GM12891 (cell line): ENCODE measurements at places on chromosomes 12 and 14.

GRCh38 chr12:60100160-60100559 lies 504.3 kb downstream of the SLC16A7 start:
- DNase-seq: no peak

- DNase-seq: peak; percentile 51
Measured at GRCh38 chr12:54175200-54175963, 13.4 kb downstream of the SMUG1 start.

DNA sequence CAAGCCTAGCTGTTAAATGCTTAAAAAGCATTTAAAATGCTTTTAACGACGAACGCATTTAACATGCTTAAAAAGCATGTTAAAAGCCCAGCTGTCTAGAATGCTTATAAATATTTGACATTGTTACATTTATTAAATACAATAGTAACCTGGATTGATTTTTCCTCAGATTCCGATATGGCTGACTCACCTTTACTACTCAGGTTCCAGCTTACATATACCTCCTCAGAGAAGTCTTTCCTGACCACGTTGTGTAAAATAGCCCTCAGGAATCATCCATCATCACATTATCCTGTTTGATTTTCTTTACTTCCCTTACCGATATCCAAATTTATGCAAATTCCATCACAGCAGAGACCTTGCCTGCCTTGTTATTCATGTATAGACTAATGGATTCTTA lies 51.4 kb downstream of the SLC41A2 start:
- no peak for DNase-seq

- no peak for DNase-seq
Measured at GRCh38 chr14:105480199-105480746, 5.7 kb downstream of the CRIP2 start.

DNA sequence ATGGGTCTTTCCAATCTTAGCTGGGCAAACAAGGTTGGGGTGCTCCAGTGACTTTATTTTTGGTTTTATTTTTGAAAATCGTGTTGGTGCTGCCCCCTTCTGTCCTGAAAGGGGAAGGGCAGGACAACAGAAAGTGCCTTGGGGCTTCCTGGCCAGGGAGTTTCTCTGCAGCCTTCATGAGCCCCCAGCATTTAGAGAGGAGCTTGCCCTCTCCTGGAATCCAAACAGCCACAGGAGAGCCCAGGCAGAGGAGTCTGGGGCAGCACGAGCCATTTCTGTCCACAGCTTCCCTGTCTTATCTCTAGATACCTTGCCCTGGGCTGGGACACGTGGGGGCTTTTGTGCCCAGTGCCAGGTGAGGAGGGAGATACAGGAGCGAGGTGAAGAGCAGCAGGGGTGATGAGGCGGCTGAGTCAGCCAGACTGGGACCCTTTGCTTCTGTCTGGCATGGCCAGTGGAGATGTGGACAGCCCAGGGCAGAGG lies 4.4 kb upstream of the C1RL start:
- no peak for DNase-seq

DNA sequence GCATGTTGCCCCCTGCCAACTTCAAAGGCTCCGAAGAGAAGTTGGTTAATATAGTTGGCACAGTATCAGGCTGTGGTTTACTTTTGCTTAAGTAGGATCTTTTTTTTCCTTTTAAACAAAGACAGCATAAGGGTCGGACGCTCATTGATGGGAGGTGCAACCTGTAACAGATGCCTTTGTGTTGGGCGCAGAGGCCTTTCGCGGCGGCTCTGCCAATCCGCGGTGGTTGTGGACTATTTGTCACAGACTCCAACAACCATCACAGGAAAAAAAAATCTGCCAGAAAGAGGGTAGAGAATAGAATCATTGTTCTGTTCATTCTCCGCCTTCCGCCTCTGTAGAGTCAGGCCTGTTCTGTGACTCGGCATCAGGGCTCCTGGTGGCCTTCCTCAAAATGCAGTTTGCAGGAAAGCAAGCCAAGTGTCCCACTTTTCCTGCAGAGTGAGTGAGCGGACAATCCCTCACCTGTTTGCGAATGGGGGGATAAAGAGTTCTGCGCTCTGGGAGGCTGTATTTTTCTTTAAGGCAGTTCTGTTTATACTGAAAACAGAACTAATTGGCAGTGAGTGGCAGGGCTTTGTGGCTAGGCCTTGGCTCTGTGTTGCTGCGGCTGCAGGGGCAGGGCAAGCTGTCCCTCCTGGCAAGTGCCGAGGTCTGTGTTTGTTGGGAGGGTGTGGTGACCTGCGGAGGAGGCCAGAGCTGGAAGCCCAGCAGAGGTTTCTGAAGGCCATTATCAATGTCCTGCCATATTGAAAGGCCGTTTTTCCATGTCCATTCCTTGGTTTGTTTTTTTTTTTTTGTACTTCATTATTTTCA lies 83.0 kb upstream of the PIWIL1 start:
- DNase-seq: no peak

GRCh38 chr14:75479770-75480600 lies 42.3 kb upstream of the BATF start:
- no peak for DNase-seq

DNA sequence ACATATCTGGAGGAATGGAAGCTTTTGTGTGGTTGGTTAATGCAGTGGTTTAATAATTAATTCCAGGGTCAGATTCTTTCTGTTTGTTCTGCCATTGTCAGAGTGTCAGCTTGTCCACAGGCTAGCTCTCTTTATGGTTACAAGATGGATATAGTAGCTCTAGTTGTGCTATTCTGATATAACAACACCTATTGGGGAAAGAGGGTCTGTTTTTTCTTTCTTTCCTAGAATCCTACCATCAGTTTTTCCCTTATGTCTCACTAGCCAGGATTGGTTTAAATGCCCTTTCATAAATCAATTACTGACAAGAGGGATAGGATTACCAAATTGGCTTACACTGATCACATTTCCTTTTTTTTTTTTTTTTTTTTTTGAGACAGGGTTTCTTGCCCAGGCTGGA lies 27.8 kb downstream of the CNOT2 start:
- DNase-seq: no peak

- DNase-seq: no peak
Measured at GRCh38 chr14:61244009-61244408, 37.1 kb downstream of the TMEM30B start.

- no peak for DNase-seq
Measured at GRCh38 chr12:1343422-1343821, 251.0 kb downstream of the FBXL14 start.

DNA sequence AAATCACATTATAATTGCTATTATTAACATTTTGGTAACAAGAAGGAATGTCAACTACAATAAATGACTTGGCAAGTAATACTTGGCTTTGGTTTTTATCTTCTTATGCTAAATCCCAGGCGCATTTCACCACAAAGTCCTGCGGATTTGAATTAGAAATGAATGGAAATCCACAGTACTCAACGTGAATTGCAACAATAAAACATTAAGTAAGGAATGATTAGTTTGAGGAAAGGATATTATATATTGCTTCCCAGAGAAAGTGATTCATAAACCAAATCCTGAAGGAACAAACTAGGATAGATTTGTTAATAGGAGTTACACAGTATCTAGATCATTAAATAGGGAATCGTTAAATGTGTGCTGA lies 1089.7 kb downstream of the TRHDE start:
- DNase-seq: no peak

DNA sequence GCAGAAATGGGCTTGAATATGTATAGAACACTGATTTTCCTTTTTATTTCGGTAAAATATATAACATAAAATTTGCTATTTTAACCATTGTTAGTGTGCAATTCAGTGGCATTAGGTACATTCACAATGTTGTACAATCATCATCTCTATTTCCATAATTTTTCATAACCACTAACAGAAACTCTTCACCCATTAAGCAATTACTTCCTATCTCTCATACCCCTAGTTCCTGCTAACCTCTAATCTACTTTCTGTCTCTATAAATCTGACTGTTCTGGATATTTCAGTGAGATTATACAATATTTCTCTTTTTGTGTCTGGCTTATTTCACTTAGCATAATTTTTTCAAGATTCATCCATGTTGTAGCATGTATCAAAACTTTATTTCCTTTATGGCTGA lies 8.9 kb upstream of the RNF212B start:
- DNase-seq: no peak

DNA sequence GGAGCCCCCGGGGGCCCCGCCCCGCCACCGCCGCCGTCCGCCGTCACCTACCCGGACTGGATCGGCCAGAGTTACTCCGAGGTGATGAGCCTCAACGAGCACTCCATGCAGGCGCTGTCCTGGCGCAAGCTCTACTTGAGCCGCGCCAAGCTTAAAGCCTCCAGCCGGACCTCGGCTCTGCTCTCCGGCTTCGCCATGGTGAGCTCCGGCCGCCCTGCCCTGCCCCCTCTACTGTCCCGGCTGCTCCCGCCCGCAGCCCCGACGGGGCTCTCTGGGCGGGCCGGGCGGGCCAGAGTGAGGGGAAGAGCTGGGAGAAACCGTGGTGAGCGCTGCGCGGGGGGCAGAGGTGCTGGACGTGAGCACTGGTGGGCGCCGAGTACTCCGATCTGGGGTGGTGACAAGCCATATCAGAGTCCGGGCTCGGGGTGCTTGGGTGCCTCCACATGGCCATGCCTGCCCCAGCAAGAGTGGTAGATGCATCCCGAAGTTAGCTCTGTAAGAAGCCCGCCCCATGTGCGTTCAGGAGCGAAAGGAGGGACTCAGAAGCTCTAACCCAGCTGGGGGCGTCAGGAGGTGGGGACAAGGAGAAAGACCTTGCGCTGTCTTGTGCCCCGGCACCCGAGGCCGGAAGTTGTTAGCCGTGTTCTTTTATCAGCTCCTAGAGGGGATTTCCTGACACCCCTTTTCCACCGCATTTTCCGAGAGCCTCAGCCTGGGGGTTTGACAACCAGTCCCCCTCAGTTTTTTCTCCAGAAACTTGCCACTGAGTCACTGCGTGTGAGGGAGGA lies 717 bp downstream of the ORAI1 start:
- DNase-seq: no peak

GRCh38 chr12:52093346-52093745 lies 13.8 kb downstream of the SMIM41 start:
- DNase-seq: no peak

DNA sequence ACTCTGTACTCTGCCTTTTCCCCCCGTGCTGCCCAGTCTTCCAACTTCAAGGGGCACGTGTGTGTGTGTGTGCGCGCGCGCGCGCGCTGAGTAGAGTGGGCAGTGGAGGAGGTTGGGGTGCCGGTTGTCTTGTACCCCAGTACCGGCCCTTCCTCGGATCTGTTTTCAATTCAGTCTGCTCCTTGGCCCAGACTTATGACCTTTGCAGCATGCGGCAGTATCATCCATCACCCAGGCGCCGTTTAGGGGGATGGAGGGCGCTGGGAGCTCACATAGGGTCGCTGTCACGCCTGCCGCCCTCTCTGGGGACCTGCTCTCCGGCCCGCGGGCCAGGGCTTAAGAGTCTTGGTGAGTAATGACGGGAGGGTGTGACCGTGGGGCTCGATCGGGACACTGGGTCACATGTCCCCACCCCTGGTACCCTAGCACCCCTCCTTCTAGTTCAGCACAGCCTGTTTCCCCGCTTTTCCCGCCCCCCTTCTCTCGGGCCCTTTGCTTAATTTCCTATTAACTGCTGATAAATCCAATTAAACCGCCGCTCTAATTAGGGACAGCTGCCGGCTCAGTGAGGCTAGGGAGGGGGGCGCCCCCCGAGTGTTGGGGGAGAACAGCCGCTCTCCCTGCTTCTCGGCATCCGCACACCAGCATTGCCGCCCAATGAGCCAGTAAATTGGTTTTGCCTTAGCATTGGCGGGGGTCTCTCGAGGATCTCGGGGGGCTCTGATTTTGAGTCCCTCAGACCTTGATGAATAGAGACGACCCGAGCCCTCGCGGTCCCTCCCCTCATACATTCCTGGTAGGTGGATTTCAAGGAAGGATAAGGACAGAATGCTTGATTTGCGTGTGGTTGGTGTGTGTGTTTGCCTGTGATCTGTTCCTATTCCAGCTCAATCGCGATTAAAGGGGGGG lies 9.3 kb downstream of the STAC3 start:
- no peak for DNase-seq

- DNase-seq: no peak
Measured at GRCh38 chr12:89140602-89141238, 211.6 kb downstream of the DUSP6 start.

DNA sequence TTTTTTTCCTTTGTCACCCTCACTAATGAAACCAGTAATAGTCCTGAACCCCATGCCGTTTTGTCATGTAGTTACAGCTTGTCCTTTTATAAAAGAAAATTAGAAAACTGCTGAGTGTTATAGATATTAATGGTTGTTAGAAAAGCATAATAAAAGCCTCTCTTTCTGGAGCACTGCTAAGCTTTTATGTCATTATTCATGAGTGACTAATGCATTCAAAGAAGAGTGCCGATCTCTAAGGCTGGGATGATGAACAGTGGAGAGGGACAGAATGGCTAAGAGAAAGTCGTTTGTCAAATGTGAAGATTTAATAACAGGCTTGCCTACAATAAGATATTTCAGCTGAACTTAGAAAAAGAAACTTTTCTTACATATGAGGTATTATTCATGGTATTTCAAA lies 121.6 kb downstream of the MGAT4C start:
- DNase-seq: no peak

GRCh38 chr12:46516933-46517578 lies 144.5 kb upstream of the SLC38A2 start:
- peak; percentile 27 for DNase-seq
